Right atrium auricular region (tissue), 2 donors: ENCODE measurements at places on chromosomes 16 and 17. TPM values are rescaled to one million over a fixed set of nuclear protein-coding genes. Genes with fewer than 3 reads are reported as not detected.

GRCh38 chr16:56600398-56600999 is 7.9 kb upstream of the MT2A start:
- DNase-seq = no peak

- DNase-seq = no peak
Observed at GRCh38 chr17:44024853-44025252, 10.1 kb upstream of the TMEM101 start.

Gene PDIA2
- 0.52 TPM for total RNA-seq

Gene METTL2A
- total RNA-seq = 11.3 TPM
